Foreskin keratinocyte (primary cell): ENCODE measurements at places on chromosomes 16 and 17.

- DNase-seq = no peak
Observed at GRCh38 chr16:87563022-87563421, 39.3 kb upstream of the JPH3 start.

GRCh38 chr17:79065105-79065670 is 9.4 kb upstream of the ENGASE start:
- DNase-seq = no peak

DNA sequence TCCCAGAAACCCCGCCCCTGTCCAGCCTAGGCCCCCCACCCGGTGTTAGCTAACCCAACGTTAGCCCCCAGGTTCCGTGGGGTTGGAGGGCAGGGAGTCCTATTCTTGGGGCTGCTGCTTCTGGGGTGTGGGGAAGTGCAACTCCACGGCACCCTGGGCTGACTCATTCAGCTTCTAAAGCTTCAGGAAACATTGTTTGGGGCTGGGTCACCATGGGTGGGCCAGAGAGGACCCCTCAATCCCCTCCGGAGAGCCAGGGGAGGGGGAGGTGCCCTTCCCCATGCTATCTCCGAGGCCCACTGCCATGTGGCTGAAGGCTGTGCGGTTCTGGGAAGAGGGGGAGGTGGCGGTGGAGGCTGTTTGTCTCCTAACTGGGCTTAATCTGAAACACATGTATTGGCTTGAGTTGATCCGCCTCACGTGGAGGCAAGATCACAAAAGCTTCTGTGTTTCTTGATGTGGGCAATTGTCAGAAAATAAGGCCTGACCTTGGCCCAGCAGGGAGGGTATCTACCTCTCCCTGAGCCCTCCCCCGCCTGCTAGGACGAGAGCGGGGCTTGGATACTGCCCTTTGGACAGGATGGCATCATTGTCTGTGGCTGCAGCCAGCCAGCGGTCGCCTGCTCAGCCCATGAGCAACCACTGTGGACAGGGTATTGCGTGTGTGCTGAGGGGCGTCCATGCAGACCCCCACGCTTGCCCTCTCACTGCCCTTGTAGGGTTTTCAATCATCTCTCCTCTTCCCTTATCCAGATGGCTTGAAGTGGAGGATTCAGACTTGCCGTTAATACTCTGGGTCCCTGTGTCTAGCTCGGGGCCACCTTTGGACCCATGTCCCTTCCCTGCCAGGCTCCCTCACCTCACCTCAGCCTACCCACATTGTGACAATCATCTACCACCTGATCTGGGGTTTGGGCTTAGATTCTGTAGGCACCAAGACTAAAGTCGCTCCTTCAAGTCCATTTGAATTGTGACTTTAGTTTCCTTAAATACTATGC is 1.3 kb downstream of the SERPINF1 start:
- no peak for DNase-seq

GRCh38 chr17:29214215-29215146 is 32.2 kb upstream of the CRYBA1 start:
- no peak for DNase-seq

- DNase-seq = no peak
Observed at GRCh38 chr17:10055262-10055975, 143.0 kb downstream of the GAS7 start.

DNA sequence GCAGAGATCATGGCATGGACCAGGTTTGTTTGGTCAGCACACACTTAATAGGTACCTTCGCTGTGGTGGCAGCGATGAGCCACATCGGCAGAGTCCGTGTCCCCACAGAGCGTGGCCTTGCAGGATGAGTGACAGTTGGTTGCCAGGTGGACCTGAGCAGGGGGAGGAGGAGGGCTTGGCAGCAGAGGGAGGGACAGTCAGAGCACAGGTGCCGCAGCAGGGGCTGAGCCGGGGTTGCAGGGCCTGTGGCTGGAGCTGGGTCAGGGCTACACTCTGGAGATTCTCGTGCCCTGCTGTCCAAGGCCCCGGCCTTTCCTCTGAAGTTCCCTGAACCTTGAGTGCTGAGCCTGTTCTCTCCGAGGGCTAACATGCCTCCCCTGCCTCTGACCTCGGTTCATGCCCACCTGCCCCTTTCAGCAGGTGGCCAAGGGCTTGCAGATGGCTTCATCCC is 24.8 kb downstream of the POLR3E start:
- DNase-seq = no peak

- no peak for DNase-seq
Observed at GRCh38 chr17:57888311-57889216, 38.7 kb upstream of the MRPS23 start.

- DNase-seq = no peak
Observed at GRCh38 chr17:2049333-2050299, 5.3 kb upstream of the HIC1 start.
